ENCODE measurements at places on chromosomes 4 and X.

- no peak for DNase-seq
Measured at GRCh38 chr4:144647590-144647989, 1.6 kb downstream of the HHIP start.

DNA sequence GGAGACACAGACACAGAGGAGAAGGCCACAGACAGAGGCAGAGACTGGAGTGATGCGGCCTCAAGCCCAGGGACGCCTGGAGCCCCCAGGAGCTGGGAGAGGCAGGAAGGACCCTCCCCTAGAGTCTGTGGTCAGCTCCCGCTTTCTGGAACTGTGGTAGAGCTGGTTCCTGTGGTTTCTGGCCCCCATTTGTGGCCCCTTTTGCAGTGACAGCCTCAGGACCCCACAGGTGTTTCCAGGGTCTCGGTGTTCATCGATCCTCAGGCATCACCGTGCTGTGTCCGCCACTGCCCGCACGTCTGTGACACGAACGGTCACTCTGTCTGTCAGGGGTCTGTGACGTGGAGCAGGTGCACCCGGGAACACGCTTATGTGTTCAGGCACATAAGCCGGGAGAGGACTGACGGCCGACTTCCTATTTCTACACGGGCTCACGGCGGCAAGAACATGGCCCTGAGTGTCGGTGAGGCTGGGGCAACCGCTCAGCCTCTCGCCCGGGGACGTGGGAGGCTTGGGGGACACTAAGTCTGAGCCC is 7.9 kb downstream of the GTPBP6 start:
- no peak for DNase-seq

DNA sequence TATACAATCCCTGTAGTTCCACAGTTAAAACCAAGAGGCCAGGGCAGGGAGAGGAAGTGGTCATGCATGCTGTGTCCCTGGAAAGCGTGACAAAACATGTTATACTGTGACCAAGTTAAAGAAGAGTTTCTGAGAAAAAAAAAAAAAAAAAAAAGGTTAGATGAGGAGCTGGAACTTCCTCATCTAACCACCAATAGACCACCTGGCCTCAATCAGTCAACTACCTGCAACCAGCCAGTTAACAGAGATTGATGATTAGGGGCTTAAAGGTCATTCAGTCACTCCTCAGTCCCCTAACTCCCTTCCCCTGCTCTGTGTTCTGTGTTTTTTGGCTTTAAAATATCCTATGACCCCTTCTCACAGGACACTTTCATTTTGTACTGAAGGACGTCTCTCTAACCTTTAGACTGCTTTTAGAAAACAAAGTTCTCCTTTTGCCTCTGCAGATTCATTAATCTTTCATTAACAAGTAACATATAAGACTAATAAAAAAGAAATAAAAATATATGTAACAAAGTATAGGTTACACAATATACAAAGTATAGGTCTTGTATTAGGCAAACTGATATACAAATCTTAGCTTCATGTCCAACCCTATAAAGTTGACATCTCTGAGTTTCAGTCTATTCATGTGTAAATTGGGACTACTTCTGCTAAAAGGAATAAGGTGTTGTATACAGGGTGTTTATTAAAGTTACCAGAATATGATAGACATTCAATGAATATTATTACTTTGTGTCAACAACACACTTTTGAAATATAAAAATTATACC is 179.1 kb upstream of the NDST4 start:
- DNase-seq = peak; percentile 27

DNA sequence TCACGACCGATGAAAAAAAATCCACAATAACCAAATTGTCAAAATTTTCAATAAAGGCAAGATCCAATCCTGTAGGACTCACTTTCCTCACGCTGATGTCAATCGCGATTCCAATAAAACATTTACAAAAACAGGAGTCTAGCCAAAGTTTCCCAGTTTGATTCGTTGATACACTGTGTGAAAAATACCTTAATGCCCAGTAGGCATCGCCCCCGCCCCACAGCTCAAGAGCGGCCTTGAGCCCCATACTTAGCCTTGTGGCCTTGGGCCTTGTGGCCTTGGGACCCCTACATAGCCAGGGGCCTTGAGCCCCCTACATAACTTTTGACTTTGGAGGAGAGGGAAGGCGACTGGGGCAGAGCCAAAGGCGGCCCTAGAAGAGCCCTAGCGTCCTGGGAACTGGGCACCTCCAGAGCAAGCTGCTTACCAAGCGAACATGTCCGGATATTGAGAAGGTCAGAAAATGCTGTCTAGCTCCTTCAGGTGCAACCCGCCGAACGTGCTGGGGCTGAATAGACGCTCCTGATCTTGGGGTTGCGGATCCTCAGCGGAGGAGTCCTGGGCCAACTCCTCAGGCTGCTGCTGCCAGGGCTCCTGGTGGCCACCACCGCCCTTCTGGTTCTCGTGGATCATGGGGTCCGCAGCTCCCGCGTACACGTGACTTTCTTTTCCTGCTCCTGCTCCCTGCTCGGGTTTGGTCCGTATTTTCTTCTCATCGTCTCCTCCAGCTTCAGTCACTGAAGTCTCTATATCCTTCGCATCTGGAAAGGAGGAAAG is 62.9 kb downstream of the RHOXF2B start:
- no peak for DNase-seq

GRCh38 chrX:133415276-133416105 is at the start of gene GPC4:
GPC4 (minus strand) TSS chrX:133415489; CDS start chrX:133414965, 524 bp downstream.
- DNase-seq = no peak

DNA sequence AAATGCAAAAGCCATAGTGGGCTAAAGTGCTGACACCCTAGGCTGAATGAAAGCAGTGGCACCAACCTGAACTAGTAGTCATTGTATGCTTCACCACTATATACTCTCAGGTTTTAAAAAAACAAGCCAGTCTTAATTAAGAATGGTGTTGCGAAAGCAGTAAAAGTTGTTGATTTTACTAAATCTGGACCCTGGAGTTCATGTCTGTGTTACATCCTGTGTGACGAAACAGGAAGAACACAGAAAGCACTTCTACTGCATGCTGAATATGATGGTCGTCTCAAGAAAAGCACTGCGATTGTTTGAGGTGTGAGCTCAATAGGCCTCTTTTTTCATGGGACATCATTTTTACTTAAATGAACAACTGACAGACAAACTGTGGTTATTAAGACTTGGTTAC is 24.2 kb upstream of the GDPD2 start:
- peak; percentile 26 for DNase-seq

- DNase-seq = no peak
Measured at GRCh38 chr4:4704267-4704666, 155.2 kb upstream of the MSX1 start.

GRCh38 chr4:117455088-117455487 is 369.7 kb upstream of the TRAM1L1 start:
- no peak for DNase-seq

GRCh38 chr4:157242871-157243270 is 22.3 kb downstream of the GRIA2 start:
- no peak for DNase-seq

DNA sequence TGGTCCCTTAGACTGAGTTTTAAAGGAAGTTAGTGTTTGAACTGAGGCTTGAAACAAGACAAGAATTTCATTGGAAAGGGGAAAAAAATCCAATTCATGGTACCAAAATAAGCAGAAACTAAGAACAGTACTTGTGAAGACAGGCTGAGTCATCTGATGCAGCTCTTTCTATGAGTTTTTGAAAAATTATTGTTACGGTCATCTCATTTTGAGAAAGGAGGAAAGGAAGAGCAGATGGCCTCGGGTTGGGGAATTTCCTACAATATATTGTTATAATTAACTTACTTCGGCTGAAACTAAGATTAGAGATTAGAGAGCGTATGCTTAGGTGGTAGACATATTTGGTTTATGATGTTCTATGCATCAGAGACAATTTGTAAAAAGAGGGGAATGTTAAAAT is 2164.8 kb upstream of the AGA start:
- no peak for DNase-seq

- no peak for DNase-seq
Measured at GRCh38 chr4:169270810-169271691, at the start of gene SH3RF1. SH3RF1 (minus strand) TSS chr4:169270956; CDS start chr4:169269212, 1,744 bp downstream.

DNA sequence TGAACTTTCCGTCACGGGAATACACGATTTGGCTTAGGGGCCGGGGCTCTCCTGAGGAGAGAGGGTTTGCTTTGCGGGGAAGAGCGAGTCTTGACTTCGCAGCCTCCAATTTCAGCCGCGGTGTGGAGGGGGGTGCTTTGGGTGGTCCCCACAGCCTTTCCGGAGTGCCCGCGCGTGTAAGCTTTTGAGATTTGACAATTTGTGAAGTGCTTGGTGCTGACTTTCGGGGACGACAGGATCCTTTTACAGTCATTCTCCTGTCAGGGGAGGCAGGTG is 355 bp downstream of the SCML1 start:
- no peak for DNase-seq

GRCh38 chrX:69221239-69222102 is 56.2 kb upstream of the PJA1 start:
- no peak for DNase-seq

- no peak for DNase-seq
Measured at GRCh38 chr4:127416115-127416514, 216.6 kb upstream of the INTU start.

GRCh38 chrX:43970528-43970927 is 2.7 kb downstream of the NDP start:
- DNase-seq = no peak

DNA sequence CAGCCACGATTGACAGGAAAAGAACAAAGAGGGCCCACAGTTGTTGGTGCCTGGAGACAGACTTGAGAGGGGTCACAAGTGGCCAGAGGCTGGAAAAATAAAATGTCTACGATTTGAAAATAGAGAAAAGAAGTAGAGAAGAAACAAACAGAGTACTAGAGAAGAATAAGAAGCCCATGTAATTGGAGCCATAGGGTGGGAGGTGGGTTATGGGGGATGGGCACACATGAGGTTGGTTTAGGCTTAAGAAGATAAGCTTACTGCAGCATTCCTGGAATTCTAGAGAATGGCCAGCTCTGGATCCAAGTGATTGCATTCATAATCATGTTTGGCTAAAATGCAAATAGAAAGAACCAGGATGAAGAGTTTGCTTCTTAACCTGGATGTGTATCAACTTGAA is 210.7 kb downstream of the MAML3 start:
- no peak for DNase-seq

- peak; percentile 4 for DNase-seq
Measured at GRCh38 chr4:165700855-165701254, 172.2 kb upstream of the TLL1 start.

GRCh38 chr4:86496094-86497080 is 97.7 kb upstream of the PTPN13 start:
- peak; percentile 45 for DNase-seq

GRCh38 chr4:38347251-38347650 is 316.7 kb upstream of the KLF3 start:
- DNase-seq = no peak

DNA sequence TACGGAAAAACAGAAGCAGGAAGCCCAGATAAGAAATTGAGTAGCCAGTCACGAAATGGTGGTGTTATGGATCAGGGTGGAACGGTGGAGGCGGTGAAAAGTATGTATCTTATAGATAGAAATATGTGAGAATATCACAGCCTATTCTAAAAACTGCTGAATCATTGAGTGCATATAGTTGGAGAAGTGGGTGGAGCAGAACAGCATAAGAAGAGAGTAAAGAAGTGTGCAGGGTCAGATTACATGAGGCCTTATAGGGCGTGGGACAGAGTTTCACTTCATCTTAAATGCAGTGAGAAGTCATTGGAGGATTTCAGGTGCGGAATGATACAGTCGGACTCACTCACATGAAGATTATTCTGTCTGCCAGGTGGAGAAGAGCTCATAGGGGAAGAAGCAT is 293.1 kb downstream of the TRIML1 start:
- DNase-seq = no peak

DNA sequence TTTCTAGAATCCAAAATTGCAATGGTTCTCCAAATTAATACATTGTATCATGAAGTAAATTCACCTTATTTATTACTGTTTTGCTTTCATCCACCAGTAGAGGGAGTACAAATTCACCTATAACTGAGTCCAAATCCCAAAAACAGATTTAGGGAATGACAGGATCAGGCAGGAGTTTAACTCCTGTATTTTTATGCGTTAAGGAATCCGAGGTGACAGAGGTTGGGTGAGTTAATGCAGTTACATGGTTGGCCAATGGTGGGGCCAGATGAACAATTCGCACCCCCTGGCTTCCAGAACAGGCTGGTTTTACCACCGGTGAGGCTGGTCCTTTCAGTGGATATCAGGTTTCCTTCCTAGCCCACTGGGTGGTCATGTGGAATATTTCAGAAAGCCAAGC is 82.4 kb downstream of the MTNR1A start:
- peak; percentile 1 for DNase-seq

- no peak for DNase-seq
Measured at GRCh38 chr4:5014007-5014682, 5.1 kb downstream of the CYTL1 start.

GRCh38 chr4:124940387-124940786 is 227.9 kb upstream of the ANKRD50 start:
- DNase-seq = no peak

- no peak for DNase-seq
Measured at GRCh38 chr4:151228189-151229119, 48.5 kb upstream of the PRSS48 start.

DNA sequence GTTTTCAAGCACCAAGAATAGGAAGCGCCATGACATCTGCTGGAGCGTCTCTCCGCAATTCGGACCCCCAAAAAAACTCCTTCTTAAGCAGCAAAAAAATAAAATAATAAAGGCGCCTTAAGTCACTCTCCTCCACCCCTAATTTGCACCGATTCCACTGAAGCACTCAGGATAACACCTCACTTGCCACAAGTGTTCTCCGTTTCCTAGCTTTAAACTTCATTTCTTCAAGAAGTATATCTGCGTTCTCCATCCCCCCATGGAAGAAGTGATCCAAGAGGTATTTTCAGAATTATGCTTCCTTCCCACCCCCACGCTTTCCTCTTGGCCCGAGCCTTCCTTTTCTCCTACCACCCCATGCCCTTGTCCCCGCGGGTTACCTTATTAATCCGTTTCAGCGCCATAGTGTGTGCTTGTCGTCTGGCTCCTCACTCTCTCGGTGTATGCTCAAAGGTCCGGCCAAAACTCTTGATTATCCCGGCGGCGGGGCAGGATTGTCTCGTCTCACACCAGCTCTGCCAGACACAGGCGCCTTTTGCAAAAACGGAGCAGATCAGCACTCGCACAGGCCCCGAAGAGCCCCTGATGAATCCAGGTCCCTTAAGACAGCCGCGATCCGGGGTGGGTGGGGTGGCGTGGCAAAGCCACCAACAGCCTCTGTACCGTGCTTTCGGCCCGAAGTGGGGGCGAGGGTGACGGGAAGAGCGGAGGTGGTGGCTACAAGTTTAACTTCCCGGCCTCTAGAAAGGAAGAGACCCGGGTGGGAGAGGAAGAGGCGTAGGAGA is 1.1 kb downstream of the UBE2D3 start:
- DNase-seq = no peak

DNA sequence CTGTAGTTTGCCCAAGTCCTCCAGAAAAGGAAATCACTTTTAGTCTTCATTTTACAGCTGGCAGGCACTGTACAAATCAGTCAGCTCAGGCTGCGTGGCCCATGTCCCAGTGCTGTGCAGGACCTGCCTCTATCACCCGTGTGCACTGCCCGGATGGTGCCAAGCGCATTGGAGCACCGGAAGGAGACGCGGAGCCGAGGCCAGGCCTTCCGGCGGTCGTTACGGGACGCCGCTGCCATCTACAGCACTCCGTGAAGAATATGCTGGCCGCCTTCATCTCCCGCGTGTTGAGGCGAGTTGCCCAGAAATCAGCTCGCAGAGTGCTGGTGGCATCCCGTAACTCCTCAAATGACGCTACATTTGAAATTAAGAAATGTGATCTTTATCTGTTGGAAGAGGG is at the start of gene PDHA2:
Gene PDHA2 (plus strand): TSS at position 203 of the 400 bp plus-strand sequence. CDS start 58 bp downstream, at position 261.
- DNase-seq = no peak

Measured in OCI-LY7 (cell line).